AG08395 (cell line): ENCODE measurements at places on chromosomes 1 and 21.

GRCh38 chr1:236103059-236103458 lies 38.2 kb upstream of the NID1 start:
- no peak for DNase-seq

DNA sequence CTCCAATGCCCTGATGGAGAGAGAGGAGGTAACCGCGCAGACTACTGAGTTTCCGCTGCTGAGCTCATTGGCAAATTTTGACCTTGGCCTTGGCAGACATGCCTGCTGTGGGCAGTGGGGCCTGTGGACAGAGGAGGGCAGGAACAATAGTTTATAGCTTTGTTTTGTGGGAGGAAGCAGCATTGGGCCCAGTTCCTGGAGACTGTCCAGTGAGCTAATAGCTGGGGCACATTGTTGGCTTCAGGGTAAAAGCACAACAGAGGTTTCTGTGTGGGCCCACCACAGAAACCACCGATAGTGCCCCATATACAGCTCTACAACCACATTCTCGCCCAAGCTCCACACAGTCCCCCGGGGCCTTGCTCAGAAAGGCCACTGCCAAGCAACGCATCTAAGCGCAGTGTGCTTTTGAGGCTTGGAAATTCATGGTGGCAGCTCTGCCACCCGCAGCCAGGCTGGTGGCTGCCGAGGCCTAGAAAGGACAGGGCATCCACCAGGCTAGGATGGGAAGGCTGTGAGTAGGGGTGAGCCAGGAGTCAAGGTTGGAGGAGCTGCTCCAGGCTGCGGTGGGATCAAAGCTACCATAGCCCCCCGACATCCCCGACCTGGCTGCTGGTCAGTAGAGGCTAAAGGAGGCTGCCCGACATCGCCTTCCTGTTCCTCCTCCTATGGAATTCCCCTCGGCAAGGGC lies 43.2 kb downstream of the NEK2 start:
- DNase-seq: no peak

- no peak for DNase-seq
Observed at GRCh38 chr1:29625084-29625420, 388.7 kb downstream of the PTPRU start.

DNA sequence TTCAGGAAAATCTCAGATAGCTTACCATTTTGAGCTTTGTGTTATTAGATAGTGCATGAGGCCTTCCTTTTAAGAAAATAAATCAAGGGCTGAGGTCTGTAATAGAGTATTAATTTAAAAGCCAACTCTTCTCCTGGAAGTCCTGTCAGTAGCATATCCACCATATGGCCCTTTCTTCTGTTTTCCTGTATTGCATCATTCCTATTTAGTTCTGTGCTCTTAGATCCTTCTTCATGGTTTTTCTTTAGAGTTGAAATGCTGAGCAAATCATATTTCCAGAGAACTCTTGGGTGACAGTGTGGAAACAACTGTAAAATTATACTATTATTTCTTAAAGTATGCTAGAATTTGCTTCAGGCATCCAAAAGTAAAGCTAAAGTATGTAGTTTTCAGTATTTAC lies 91.7 kb downstream of the TTC3 start:
- no peak for DNase-seq

GRCh38 chr1:183991348-183991747 lies 46.2 kb downstream of the COLGALT2 start:
- DNase-seq: no peak

DNA sequence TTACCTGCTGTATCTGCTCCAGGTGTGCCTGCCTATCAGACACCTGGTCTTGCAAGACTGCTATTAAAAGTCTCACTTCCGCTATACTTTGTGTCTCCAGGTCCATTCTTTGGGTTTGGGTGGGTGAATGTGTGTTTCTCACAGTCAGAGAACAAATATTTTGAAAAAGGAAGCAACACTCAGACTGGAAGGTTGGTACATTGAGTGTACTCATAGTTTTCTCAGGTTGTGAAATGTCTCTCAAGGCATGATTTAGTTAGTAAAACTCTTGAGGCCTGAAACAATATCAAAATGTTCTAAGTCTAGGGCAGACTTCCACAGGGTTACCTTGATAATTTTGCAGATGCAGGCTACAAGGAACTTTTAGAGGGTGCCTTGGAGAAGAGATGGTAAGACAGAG lies 429.9 kb upstream of the ZRANB2 start:
- DNase-seq: no peak

GRCh38 chr1:82318921-82319320 lies 518.2 kb downstream of the ADGRL2 start:
- DNase-seq: no peak

GRCh38 chr1:209633335-209633997 lies 18.8 kb downstream of the LAMB3 start:
- DNase-seq: peak; percentile 38

GRCh38 chr1:184208622-184209021 lies 157.1 kb downstream of the TSEN15 start:
- DNase-seq: no peak

GRCh38 chr1:36874271-36875060 lies 159.8 kb downstream of the GRIK3 start:
- DNase-seq: no peak

DNA sequence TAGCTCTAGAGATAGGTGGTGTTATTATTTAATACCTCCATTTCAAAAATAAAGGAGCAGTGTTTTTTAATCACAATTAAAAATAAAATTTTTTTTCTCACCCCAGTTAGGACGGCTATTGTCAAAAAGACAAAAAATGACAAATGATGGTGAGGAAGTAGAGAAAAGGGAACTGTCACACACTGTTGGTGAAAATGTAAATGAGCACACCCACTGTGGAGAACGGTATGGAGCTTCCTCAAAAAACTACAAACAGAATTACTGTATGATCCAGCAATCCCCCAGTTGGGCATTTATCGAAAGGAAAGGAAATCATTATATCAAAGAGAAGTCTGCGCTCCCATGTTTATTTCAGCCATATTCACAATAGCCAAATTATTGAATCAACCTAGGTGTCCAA lies 148.7 kb upstream of the NR5A2 start:
- DNase-seq: no peak

GRCh38 chr1:215022204-215022603 lies 60.3 kb upstream of the KCNK2 start:
- no peak for DNase-seq

GRCh38 chr1:158916085-158916484 lies 15.3 kb upstream of the PYHIN1 start:
- DNase-seq: no peak

GRCh38 chr1:212410231-212410820 lies 4.4 kb downstream of the PACC1 start:
- DNase-seq: no peak
